ENCODE measurements at places on chromosomes 12 and 14.

DNA sequence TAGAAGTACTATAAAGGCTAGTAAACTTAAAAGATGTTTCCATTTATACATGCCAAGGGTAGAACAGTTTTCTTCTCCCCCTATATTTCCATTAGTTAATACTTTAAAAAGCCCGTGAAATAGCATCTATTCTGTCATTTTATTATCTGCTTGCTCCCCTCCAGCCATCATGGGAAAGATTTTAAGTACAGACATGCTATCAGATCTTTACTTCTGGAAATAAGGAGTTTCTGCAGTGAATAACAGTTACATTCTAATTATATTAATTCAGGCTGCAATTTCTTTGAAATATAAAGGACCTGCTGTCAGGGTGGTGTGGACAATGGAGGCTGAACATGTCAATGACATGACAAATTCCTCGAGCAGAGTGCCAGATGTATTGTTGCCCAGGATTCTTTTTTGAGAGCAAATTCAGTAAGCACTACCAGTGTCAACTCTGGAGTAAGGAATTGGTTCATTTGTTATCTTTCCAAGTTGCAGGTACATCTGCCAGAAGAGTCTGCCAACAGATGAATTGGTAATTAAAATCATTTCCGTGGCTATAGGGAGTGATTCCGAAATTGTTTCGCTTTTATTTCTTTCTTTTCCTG lies 151.3 kb downstream of the BTG1 start:
- no peak for DNase-seq

DNA sequence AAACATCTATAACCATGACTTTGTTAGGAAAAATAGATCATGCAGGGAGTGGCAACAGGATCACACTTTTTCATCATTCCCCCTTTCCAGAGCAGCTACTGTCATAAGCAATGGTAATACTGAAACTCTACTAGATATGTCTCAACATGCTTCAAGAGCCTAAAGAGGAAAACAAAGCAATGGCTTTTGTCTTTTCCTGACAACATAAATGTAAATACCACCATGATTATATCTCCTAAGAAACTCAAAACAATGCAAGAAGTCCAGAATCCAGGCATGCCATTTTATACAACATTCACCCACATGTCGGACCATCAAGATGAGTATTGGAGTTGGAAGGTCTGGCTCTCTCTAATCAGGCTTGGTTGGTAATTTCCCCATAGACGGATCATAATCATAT lies 78.7 kb downstream of the KIF21A start:
- DNase-seq = no peak

DNA sequence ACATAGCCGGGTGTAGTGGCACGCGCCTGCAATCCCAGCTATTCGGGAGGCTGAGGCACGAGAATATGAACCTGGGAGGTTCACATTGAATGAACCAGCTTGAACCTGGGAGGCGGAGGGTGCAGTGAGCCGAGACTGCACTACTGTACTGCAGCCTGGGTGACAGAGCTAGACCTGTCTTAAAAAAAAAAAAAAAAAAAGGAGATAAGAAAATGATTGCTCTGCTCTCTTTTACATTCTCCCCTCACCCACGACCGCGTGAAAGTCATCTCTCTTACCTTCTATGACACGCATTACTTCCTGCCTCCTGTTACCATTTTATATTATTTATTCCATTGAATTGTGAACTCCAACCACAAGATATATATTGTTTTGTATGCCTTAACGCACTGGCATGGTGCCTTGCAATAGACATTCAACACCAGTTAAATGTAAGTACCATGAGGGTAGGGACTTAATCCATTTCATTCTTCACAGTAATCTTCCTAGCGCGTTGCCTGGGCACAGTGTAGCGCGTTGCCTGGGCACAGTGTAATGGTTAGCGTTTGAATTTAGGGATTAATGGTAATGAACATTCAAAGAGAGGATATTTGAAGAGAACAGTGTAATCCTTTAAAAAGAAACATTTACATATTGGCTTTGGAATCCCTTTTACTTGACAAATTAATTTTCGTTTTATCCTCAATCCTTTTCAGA lies 2.7 kb downstream of the RAP1B start:
- DNase-seq = no peak

DNA sequence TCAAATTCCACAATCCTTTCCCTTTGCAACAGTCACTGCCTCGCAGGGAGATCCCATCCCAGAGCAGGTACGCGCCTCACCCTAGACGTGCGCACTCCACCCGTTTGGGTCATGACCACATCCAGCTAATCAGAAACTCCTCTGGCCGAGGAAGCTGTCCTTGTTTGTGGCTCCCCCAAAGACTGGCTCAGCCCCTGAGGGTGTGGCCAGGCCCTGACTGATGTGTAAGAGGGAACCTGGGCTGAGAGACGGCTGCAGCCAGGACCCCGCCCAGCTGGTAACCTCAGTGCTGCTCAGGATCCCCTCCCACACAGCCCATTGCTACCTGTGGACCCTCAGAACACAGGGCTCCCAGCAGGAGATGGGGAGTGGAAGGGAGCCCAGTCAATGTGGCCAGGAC lies 183.2 kb upstream of the SFSWAP start:
- DNase-seq = no peak

- DNase-seq = no peak
These were observed 53.0 kb downstream of the PKP2 start for GRCh38 chr12:32843528-32844095.

- DNase-seq = no peak
These were observed 2.1 kb upstream of the DLST start for GRCh38 chr14:74879427-74880182.

- DNase-seq = no peak
These were observed 78.2 kb upstream of the MBIP start for GRCh38 chr14:36398463-36399291.

DNA sequence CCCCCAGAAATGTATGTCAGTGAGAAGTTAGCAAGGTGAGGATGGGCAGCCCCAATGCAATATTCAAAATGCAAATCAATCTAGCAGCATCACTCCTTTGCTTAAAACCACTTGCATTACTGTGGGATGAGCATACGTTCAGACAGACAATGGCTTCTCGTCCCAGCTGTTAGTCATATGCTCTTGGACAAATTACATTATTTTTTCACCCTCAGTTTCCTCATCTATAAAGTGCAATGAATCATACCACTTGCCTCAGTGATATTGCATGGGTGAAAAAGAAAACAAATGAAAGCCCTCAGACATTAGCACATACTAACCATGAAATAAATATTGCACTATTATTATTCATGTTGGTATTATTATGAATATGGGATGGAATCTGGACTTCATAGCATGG lies 132.3 kb downstream of the C12orf75 start:
- no peak for DNase-seq

GRCh38 chr12:108788076-108788782 lies 56.9 kb upstream of the CORO1C start:
- no peak for DNase-seq

GRCh38 chr12:90111791-90112580 lies 403.3 kb upstream of the ATP2B1 start:
- DNase-seq = no peak

- DNase-seq = no peak
These were observed 25.3 kb downstream of the GNS start for GRCh38 chr12:64733857-64734256.

GRCh38 chr12:85765453-85765869 lies 70.7 kb downstream of the RASSF9 start:
- no peak for DNase-seq

DNA sequence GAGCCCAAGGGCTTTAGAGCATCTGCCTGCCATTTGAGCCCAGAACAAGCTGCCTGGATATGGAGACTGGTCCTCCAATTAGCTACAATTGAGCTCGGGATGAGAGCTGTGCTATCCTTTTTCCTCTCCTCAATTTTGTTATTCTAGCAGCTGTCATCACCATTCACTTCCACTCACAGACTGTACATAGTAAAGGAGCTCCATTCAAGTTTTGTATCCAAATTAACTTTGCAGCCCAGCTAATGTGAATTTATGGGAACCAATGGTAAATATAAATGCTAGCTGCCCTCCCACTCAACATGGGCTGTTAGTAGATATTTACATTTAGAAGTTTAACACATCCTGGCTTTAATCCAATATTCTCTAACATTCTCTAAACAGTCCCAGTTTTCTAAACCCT lies 44.6 kb downstream of the BMP4 start:
- DNase-seq = no peak

GRCh38 chr12:65755596-65755978 lies 68.7 kb upstream of the HMGA2 start:
- DNase-seq = no peak

DNA sequence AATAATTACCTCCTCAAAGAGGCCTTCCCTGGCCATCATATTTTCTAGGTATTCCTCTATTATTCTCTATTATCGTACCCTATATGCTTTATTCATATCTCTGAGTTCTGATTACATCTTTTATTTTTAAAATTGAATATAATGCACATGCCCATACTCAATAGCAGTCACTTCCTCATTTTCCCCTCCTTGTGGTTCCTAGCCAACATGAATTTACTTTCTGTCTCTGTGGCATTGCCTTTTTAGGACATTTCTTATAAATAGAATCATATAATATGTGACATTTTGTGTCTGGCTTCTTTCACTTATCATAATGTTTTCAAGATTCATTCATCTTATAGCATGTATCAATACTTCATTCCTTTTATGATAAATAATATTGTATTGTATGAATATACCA lies 74.4 kb upstream of the TRHDE start:
- DNase-seq = no peak

DNA sequence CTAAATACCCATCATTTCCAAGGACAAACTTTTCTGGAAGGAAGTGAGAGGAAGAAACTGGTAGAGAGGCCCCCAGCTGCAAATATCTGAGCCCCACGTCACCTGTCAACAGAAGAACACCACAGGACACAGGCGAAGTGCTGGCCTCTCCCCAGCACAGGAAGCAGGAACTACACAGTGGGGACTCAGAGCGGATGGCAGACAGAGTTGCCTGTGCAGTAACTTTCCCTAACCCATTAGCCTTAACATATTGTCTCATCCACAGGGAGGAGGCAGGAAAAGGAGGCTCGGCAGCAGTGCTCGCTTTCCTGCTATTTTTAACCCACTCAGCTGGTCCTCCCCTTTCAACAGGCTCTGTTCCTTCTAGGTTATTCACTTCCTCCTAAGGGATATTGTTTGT lies 111.5 kb upstream of the TMPO start:
- DNase-seq = no peak

DNA sequence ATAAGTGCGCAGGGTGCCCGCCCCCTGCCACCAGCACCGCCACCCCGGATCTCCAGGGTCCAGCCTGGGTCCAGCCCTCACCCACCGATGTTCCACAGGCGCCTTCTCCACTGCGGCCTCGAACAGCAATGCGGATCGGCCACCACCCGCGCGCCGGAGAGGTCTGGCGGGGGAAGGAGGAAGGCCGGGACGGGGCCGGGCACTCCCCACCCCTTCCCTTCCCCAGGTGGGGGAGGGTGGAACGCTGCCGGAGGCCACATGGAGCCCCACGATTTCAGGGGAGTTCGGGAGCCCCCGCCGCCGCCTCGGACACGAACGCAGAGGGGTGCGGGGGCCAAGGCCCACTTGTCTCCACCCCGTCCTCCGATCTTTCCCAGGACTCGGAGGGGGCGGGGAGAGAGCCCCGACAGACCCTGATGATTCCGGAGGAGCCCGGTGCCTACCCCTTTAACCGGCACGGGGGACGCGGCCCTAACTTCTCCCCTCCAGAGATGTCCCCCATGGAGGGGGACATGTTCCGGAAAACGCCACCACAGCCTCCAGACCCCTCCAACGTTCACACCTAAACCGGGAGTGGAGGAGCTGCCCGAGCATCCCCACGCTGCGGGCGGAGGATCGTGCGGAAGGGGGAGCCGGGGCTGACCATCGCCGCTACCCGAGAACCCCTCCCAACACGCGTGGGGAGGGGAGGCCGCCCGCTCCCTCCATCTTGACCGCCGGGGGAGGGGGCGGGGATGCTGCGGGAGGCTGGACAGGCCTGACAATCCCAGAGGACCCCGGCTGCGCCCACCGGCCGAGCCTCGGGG lies 1.1 kb downstream of the ATXN2 start:
- DNase-seq = peak; percentile 57

DNA sequence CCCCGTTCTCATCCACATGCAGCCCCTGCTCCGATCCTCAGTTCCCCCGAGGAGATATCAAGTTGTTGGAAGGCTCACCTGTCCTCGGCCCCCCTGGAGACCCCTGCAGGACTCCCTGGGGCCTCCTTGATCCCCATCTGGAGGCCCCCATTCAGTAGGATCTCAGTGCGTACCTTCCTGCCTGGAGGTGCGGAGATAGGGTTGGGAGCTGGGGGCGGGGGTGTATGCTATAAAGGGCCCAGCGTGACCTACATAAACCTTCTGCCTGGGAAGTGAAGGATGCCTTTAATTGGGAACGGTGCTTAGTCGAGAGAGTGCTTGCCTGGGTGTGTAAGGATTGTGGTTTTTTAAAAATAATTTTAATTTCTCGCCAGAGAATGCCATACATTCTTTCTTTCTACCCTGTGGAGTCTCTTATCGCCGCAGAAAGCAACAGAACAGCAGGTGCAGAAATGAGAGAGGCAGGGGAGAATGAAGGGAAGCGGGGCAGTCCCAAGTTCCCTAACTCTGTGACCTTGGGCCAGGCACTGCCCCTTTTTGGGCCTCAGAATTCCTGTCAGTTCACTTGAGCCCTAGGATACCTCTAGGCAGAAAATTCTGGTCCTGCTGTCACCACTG lies 153.7 kb downstream of the TSPAN9 start:
- DNase-seq = no peak

- DNase-seq = no peak
These were observed 16.7 kb upstream of the IFNG start for GRCh38 chr12:68176257-68176656.

GRCh38 chr12:14890701-14891100 lies 5.0 kb upstream of the MGP start:
- DNase-seq = no peak

GRCh38 chr12:56143217-56143616 lies 9.2 kb upstream of the MYL6B start:
- DNase-seq = no peak

GRCh38 chr12:89038831-89039512 lies 313.3 kb downstream of the DUSP6 start:
- DNase-seq = no peak

GRCh38 chr12:26744697-26745440 lies 88.1 kb downstream of the ITPR2 start:
- DNase-seq = no peak

GRCh38 chr12:75887979-75888378 lies 143.6 kb downstream of the PHLDA1 start:
- no peak for DNase-seq

DNA sequence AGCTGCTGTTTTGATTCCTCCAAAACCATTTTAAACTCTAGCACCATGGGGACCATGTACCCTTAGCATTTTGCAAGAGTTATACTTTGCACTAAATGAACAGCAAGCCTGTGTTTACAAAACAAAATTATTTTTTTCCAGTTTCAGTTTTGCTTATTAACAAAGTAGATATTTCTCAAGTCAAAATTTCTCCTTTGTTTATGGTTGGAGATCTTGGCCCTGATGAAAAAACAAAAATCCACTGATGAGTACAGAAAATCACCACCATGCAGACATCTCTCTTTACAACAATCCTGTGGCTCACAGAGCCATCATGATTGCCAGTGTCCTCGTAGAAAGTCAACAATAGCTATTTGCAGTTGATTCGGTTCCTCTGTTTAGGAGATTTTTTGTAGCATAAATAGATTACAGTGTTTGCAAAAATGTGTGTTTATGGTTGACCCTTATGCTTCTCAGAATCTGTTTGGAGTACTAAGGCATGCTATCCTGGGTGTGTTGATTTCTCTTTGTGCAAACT lies 201.1 kb upstream of the NUDT4 start:
- DNase-seq = no peak
